Left lung (tissue), 14 donors: ENCODE measurements at places on chromosomes 5 and 9.

GRCh38 chr9:13505797-13506196, 226.3 kb upstream of the MPDZ start:
- H3K4me1 ChIP-seq = no peaks in the 10 kb centered on the region
- DNase-seq = no peak
- H3K36me3 ChIP-seq = no peaks in the 10 kb centered on the region
- no peak overlapping the region for H3K4me3 ChIP-seq

GRCh38 chr9:25917731-25918362, 239.6 kb upstream of the TUSC1 start:
- H3K4me3 ChIP-seq = no peak overlapping the region
- no peaks in the 10 kb centered on the region for H3K36me3 ChIP-seq
- no peaks in the 10 kb centered on the region for H3K27me3 ChIP-seq
- no peaks in the 10 kb centered on the region for H3K4me1 ChIP-seq

GRCh38 chr9:105168870-105169319, 75.6 kb upstream of the SLC44A1 start:
- H3K36me3 ChIP-seq = no peaks in the 10 kb centered on the region
- H3K27me3 ChIP-seq = no peaks in the 10 kb centered on the region
- H3K4me3 ChIP-seq = no peak overlapping the region
- no peaks in the 10 kb centered on the region for H3K4me1 ChIP-seq
- peak; percentile 94 for DNase-seq

DNA sequence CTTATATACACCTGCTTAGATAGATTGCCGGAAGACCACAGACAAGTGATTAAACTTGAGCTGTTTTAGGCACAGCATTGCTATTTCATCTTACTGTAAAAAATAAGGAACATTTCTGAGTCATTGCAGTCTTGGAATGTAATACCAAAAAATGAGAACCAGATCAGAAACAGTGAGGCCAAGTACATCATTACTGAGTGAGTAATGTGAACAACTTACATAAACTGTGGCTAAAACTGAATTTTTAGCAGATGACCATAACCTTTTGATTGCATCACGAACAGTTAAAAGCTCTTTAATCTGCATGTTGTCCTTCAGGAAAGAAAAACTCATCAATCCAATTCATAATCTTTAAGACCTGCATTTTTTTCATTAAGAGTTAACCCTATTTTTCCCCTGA, 157.1 kb upstream of the FGF10 start:
- H3K4me3 ChIP-seq = no peak overlapping the region
- no peak overlapping the region for H3K27ac ChIP-seq
- H3K36me3 ChIP-seq = no peaks in the 10 kb centered on the region
- no peak for DNase-seq
- H3K4me1 ChIP-seq = no peaks in the 10 kb centered on the region
